ENCODE measurements at places on chromosomes 4 and X.

DNA sequence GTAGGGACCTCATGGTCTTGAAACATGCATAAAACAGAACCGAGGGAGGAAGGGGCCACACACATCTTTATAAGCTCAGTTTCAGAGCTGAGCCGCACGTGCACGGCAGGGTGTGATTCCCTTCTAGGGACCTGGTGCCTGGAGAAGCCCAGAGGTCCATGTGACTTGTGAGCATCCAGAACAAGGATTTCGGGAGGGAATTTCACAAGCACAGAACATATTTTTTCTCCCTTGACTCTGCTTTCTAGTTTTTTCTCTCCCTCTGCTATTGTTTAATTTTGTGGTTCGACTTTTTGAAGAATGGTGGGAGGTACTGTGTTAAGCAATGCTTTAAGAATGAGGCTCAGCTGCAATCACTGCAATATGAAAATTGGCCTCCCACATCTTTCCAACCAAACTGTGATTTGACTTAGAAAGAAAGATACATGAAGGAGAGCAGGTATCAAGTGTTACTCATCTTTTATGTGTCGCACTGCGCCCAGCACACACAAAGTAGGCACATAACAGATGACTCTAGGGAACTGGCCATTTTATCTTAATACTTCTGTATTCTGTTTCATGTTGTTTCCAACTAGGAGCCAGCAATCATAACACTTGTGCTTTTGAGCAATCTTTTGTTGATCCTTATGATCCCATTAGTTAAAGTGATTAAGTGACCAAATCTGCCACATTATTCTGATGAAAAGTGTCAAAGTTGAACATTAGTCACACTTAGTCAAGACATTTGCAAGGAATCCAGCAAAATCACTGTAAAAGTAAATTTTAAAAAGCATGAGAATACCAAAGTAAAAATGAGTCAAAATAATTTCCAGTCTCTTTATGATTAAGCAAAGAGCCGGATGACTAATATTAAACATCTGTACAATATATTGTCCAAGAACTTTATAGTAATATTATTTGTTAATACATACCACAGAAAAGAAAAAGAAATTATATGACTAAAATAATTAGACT is 86.4 kb downstream of the SHISA3 start:
- no peak for DNase-seq

DNA sequence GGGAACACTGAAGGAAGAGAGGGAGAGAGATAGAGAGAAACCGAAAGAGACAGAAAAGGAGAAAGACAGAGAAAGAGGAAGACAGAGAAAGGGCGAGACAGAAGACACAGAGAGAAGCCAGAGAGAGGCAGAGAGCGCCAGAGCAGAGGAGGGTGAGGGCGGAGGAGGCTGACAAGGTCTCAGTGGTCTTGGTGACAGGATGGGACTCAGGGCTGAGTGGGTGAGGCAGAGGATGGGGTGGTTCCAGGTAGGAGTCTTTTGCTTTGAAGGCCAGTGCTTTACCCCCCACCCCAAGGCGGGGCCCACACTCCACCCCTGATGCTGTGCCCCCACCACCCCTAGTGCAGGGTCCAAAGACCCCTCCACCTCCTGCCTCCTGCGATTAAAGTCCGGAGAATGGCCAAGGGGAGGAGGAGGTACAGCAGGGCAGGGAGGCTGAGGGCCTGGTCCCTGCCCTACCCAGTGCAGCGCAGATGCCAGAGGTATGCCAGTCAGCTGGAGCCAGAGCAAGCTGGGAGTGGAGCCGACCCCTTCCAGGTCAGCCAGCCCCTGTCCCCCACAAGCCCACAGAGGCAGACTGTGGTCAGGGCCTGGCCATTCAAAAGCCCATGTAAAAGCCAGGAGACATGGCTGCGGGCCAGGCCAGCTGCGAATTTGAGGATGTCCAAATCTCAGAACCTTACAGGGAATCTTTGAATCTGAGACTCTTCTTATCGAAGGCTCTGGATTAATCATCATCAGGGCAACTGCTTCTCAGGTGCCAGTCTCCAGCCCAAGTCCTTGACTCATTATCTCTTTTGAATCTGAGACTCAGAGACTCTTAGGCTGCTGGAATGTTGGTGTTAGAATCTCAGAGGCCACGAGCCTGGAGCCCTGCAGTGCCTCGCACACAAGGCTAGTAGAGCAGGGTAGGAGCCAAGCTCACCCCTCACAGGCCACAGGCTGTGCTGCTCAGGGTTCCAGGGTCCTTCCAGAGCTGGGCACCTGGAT is 758 bp downstream of the IQSEC2 start:
- no peak for DNase-seq

GRCh38 chr4:6905516-6906445 is 3.8 kb upstream of the TBC1D14 start:
- no peak for DNase-seq

- DNase-seq = no peak
Measured at GRCh38 chr4:76811604-76812412, 86.1 kb downstream of the SOWAHB start.

- DNase-seq = no peak
Measured at GRCh38 chr4:184370711-184371389, 103.5 kb downstream of the IRF2 start.

DNA sequence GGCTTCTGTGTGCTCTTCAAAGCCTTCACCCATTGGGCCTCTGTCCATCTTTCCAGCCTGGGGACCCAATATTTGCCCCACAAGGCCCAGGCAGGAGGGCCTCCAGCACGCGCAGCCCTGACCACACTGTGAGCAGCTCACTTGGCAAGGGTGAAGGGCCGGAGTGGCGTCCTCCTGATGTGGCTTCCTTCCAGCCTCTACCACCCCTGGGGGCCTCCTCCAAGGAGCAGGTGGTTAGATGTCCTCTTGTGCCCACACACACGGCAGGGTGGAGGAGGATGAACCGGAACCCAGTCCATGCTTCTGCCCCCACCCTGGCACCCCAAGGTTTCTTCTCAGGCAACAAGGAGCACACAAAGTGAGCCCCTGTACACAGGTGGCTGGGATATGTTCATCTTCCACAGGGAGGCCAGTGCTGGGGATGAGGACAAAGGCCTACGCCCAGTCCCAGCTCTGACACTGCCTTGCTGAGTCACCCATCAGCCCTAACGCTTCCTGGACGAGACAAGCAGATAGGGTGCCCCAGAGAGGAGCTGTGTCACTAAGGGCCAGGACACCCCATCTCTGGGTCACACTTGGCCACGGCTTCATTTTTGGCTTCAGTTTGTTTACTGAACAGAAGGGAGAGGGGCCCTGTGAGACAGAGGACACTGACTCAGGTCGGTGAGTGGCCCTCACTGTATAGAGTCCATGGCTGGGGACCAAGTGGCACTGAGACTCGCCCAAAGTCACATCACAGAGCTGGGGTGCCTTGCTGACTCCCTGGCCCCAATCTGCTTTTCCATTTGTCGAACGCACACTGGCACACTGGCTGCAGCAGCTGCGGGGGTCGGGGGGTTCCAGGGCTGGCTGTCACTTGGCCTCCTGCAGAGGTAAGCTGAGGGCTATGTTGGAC is 1.9 kb downstream of the UBL4A start:
- DNase-seq = no peak

GRCh38 chr4:140238351-140239056 is 84.5 kb upstream of the MAML3 start:
- no peak for DNase-seq

GRCh38 chr4:100968046-100968445 is 379.3 kb downstream of the PPP3CA start:
- DNase-seq = no peak

DNA sequence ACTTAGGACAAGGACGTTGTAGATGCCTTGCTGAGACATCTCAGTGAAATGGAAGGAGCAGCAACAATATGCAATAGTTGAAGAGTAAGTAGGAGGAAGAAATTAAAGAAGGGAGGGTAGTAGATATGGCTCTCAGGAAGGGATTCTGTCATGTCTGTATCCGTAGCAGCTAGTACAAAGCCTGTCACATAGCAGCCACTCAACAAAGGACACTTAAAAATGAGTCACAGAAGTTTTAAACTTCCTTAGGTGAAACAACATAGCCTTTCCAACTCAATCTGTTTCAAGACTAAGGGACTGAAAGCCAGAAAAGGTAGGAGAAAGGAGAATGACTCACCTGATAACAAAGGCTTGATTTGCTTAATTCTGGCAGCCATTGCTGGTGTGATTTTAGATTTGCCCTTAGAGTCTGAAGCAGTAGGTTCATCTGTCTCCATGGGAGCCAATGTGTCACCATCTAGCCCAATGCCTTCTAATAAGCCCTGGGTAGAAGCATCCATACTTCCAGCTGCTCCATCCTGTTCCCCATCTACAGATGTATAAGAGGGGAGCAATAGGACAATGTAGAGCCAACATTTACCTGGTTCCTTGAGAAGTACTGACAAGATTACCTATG is 86.6 kb downstream of the HUWE1 start:
- DNase-seq = no peak

DNA sequence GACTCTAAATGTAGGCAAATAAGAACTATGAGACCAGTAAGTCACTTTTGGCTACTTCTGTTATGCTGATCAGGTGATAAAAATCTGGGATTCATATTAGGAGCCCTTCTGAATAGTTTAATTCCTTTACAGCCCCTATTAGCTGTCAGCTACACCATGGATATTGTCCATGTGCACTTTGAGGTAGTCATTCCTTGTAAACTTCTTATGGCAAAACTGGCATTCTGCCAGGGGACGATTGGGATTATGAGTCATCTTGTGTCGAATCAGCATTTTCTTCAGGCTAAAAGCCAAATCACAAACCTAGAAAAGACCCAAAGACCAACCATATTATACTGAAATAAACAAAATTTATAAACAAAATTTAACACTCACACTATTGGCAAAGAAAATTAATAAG is 227.6 kb downstream of the PRDM5 start:
- peak; percentile 26 for DNase-seq

- no peak for DNase-seq
Measured at GRCh38 chr4:11073621-11074051, 355.1 kb downstream of the HS3ST1 start.

DNA sequence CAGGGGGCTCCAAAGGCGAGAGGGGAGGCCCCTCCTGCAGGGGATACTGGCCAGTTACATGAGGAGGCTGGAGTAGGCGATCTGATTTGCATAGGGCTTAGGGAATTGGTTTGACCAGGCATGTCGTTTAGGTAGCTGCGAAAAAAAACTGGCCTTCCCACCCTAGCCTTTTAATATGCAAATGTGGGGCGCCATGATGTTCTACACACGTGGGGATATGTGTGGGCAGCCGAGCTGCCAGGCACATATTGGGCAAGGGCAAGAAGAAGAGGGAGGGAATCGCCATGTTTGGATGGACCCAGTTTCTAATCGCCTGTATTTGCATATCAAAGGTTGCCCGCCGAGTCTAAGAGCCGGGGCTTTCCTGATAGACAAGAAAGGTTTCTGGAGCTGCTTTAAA is 121.3 kb downstream of the PRKX start:
- no peak for DNase-seq

DNA sequence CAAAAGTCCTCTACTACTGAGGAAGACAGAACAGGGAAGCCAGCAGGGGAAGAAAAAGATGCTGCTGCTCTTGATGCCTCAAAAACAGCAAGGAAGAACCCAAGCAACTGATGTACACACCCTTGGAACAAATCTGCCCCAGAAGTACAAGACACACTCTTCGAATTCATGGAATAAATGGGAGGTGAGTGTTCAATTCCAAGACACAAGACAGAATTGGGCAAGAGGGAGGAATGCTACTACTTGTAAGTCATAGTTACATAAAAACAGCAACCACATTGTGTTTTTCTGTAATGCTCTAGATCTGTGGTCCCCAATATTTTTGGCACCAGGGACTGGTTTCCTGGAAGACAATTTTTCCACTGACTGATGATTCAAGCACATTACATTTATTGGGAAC is 58.0 kb upstream of the H2AZ1 start:
- no peak for DNase-seq

GRCh38 chrX:13345037-13345436 is 25.2 kb upstream of the ATXN3L start:
- no peak for DNase-seq
